Activated CD4-positive, CD25-positive, alpha-beta regulatory T cell (primary cell): ENCODE measurements at places on chromosomes 12 and 14.

DNA sequence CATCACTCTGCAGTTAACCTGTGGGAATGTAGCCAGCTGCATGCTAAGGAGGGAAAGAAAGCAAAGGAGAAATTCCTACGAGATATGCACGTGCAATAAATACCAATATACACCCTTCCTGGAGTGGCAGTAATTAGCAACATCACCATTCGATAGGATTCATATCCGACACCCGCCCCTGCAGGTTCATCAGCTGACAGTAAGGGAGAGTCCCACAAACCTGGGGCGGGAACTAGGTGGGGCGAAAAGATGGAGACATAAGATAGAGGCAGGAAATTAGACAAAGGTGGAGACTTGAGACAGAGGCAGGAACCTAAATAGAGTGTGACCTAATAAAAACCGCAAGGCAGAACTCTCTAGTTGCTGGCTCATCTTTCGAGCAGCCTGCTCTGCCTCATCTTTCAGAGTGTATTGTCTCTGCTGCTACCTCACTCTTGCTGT is 51.6 kb downstream of the PLEKHG3 start:
- peak; percentile 9 for DNase-seq

DNA sequence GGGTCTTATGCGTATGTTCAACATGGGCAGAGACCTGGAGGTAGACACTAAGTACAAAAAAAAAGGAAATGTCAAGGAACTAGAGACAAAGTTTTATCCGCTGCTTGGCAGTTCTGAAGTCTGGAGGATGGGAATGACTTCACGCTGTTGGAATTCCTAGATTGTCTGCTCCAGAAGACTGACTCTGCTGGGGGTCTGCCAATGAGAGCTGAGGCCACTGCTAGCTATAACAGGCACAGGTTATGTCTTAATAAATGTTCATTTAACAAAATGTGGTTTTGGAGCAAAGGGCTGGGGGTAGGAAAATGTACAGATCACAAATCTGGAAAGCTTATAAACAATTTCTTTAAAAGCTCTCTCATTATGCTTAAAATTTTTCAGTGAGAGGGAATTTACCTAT is 5.9 kb downstream of the RNASE8 start:
- no peak for DNase-seq

GRCh38 chr12:23634344-23634743 is 315.1 kb downstream of the SOX5 start:
- no peak for DNase-seq

DNA sequence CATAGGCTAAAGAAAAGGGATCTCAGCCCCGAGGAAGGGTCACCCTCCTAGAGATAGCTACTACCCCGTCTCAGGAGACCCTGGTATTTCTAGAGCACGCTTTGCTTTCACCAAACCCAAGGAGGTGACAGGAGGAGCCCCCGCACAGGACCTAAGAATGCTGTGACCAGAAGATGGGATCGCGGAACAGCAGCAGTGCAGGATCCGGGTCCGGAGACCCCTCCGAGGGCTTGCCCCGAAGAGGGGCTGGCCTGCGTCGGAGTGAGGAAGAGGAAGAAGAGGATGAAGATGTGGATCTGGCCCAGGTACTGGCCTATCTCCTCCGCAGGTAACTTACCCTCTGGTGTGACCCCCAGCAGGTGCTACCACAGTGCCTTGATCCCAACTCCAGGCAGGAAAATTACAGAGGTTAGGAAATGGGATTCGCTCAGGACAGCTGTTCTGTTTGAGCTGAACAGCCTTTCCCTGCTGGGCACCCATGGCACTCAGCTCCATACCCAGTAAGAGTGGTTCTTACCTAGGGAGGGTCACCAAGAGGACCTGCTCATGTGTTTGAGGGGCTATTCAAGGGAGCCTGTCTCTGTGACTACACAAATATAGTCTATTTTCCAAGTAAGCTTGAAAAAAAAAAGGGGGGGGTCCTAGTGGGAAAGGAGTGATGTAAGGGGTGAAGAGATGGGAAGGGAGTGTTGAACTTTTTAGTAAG is 826 bp upstream of the NRL start:
- no peak for DNase-seq

DNA sequence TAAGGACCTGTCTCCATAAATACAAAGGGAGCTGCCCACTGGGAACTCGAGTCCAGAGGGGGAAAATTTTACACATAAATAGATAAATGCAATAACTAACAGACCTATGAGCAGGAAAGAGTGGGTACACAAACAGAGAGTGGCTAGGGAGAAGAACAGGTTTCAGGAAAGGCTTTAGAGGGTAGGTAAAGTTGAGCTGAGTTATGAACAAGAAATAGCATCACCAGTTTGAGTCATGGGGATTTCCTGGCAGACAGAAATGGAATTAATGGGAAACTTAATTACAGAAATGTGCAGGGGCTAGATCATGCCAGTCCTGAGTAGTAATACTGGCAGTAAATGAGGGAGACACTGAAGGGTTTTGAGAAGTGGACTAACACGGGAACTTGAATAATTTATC is 58.0 kb upstream of the CCDC175 start:
- no peak for DNase-seq

DNA sequence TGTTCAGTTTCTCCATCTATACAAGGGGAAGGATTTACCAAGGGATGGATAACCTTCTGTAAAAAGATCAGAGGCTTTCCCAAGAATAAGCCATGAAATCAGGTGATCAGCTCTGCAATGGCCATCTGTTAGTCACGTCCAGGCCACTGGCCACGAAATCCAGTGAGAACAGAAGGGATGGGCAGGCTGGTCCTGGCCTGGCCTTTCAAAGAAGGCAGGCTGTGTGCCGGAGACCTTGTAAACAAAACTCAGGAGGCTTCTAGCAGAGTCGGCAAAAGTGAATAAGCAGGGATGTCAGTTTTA is 68.5 kb downstream of the RNF34 start:
- DNase-seq = no peak

DNA sequence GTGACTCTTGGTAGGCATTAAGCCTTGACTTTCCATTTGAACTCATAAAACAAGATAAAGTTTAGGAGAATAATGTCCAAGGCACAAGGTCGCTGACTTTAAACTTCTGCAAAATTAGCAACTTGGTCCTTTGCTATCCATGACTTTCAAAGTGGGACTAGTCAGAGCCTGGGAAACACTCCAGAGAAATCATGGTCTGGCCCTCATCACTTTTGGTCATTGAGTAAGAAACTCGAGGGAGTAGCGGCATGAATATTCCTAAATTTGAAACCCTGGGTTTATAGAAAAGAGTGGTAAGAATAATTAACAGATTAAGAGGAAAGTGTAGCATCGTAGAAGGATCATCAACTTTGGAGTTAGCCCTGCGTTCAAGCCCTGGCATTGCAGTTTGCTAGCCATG is 16.9 kb upstream of the APPL2 start:
- DNase-seq = no peak
